WTC11 (cell line): ENCODE measurements at places on chromosomes 1 and 21. TPM values are rescaled to one million over a fixed set of nuclear protein-coding genes. Genes with fewer than 3 reads are reported as not detected.

DNA sequence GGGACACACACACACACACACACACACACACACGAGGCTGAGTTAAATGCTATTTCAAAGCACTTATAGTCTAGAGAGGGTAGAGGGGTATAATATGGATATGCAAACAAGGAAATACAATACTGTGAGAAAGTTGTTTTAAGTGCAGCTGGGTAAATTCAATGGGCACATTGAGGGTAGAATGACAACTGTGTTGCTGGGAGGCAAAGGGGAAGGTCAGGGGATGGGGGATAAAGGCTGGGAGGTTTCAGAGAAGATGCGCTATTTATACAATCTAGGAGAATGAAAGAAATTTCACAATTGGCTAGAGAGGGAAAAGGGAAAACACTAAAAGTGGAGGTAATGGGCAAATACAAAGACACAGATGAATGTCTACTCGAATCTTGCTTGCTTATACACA lies 19.4 kb downstream of the EXTL2 start:
- H3K27ac ChIP-seq: no peak overlapping the region
- no peaks in the 10 kb centered on the region for H3K27me3 ChIP-seq
- peaks cover 7% of the 10 kb centered on the region for H3K36me3 ChIP-seq
- DNase-seq: no peak

- no peak overlapping the region for H3K4me3 ChIP-seq
- no peaks in the 10 kb centered on the region for H3K36me3 ChIP-seq
- no peaks in the 10 kb centered on the region for H3K27me3 ChIP-seq
- DNase-seq: no peak
Observed at GRCh38 chr1:192010406-192010805, 147.9 kb upstream of the RGS18 start.

Gene OR10J1
- total RNA-seq: not detected in 3 replicates

- peaks cover 61% of the 10 kb centered on the region for H3K4me1 ChIP-seq
- peak; percentile 76 for DNase-seq
- no peaks in the 10 kb centered on the region for H3K27me3 ChIP-seq
- peaks cover 8% of the 10 kb centered on the region for H3K36me3 ChIP-seq
- peak overlapping the region; percentile 93 for H3K27ac ChIP-seq
Observed at GRCh38 chr1:167165948-167166689, 54.6 kb upstream of the POU2F1 start.

DNA sequence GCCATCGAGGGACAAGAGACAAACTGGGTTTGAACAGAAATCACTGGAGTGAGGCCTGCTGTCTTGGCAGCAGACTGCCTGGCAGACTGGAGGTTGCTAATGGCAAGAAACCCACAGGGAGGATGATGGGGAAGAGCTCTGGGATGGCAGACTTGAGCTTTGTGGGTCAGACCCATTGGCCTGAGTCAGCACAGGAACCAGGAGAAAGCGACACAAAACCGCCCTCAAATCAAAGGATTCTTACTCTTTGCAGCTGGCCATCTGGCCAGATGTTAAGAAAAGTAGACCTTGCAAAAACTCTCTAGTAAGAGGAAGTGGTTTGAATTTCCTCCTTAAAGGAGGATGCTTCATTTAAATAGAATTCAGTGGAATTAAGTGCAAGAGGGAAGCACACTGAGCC lies 195.2 kb upstream of the JUN start:
- H3K4me3 ChIP-seq: no peak overlapping the region
- no peak for DNase-seq
- no peak overlapping the region for H3K27ac ChIP-seq
- H3K36me3 ChIP-seq: no peaks in the 10 kb centered on the region

- no peaks in the 10 kb centered on the region for H3K27me3 ChIP-seq
- peaks cover 36% of the 10 kb centered on the region for H3K4me1 ChIP-seq
- H3K27ac ChIP-seq: no peak overlapping the region
Observed at GRCh38 chr1:66271904-66272254, 262.1 kb upstream of the SGIP1 start.

Gene ST6GALNAC5
- total RNA-seq: 8.8 to 10.1 TPM (median 9.6 TPM) in 3 replicates

DNA sequence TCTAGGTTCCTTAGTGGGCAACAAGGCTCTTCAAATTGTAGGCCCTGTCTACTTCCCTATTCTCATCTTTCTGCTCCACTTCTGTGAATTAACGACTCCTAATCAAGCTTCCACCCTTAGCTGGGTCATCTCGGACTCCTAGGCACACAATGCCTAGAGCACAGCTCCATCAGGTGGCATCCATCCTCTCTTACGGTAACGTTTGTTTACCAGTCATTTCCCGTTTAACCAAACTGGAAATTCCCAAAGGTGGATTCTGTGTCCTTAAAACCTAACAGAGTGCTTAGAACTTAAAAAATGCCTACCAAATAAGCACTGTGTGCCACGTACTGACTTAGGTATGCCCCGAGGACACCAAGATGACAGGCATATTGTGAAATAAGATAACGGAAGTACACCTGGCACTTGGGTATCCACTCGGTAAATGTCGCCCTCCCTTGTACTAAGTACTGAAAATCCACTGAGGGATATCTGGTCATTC lies 1.5 kb downstream of the PARP1 start:
- no peak for DNase-seq
- H3K36me3 ChIP-seq: peaks cover 13% of the 10 kb centered on the region
- H3K4me3 ChIP-seq: peak overlapping the region; percentile 99
- peaks cover 54% of the 10 kb centered on the region for H3K4me1 ChIP-seq

Gene ZC3H12A
- total RNA-seq: 8.4 to 10.9 TPM (median 9.6 TPM) in 3 replicates
